Forelimb muscle (tissue), 1 donor: ENCODE measurements at places on chromosomes 16 and 17.

GRCh38 chr17:64063766-64064224 is 43.4 kb upstream of the ICAM2 start:
- no peak for DNase-seq

- DNase-seq = no peak
Measured at GRCh38 chr16:3596101-3596861, 15.1 kb downstream of the SLX4 start.

GRCh38 chr17:69876757-69877156 is 198.3 kb upstream of the KCNJ16 start:
- no peak for DNase-seq

DNA sequence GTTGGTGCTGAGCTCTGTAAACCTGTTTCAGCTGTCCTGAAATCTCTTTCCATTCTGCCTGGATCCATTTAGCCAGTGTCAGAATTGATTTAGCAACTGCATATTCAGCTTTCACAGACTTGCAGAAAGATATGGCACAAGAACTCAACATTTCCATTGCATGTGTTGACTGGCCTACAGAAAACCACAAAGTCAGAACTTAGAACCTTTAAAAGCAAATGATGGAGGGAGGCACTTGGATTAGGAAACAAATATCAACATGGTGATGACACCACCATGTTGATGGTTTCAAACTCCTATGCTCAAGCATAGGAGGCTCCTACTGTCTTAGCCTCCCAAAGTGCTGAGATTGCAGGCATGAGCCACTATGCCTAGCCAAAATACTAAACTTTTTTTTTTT is 52.3 kb upstream of the ARL6IP1 start:
- no peak for DNase-seq

- DNase-seq = no peak
Measured at GRCh38 chr16:66649636-66650205, 45.2 kb downstream of the CMTM3 start.

DNA sequence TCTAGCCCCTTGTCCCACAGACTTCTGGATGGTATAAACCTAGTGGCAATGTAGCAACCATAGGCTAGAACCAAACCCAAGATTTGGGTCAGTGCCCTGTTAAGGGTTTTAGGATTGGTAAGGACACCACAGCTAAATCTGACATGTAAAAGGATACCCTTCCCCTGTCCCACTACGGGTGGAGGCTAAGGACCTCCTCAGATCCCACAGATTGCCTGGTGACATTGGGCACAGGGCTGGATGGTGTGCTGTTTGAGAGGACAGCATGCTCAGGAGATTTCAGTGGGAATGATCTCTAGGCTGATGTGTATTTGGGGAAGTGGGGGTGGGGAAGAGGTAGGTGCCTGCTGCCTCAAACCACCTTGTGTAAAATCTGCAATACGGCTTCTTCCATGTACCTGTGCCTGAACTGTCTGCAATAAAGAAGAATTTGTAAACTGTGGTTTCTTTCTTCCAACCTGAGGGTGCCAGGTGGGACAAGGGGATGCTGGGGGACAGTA is 671 bp upstream of the EDC4 start:
- no peak for DNase-seq

DNA sequence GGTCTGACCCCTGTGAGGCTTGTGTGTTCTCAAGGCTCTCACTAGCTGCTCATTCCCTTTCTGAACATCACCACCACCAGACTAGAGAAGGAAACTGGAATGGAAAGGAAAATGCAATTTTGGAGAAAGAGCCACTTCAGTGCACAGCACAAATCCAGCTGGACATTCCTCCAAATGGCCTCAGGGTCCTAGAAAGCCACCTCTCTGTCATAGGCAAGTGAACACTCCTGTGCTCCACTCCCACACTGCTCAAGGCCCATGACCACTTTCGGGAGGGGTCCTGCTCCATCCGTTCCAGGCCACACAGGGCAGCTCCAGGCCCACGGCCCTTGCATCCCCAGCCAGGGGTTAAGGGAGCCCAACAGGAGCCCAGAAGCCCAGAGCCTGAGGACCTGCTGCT is 2.6 kb downstream of the LRRC75A start:
- no peak for DNase-seq

GRCh38 chr16:57300387-57301125 is 16.1 kb upstream of the PLLP start:
- DNase-seq = peak; percentile 98

DNA sequence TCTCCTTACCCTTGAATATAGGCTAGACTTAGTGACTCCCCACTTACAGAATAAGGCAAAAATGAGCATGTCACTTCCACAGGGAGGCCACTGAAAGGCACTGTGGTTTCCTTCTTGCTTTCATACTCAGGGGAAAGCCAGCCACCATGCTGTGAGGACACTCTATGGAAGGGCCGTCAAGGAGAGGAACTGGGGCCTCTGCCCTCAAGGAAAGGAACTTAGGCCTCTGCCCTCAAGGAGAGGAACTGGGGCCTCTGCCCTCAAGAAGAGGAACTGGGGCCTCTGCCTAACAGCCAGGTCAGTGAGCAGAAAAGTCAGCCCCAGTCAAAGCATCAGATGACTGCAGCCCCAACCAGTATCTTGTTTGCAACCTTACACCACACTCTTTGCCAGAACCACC is 30.1 kb downstream of the VPS35 start:
- DNase-seq = no peak

DNA sequence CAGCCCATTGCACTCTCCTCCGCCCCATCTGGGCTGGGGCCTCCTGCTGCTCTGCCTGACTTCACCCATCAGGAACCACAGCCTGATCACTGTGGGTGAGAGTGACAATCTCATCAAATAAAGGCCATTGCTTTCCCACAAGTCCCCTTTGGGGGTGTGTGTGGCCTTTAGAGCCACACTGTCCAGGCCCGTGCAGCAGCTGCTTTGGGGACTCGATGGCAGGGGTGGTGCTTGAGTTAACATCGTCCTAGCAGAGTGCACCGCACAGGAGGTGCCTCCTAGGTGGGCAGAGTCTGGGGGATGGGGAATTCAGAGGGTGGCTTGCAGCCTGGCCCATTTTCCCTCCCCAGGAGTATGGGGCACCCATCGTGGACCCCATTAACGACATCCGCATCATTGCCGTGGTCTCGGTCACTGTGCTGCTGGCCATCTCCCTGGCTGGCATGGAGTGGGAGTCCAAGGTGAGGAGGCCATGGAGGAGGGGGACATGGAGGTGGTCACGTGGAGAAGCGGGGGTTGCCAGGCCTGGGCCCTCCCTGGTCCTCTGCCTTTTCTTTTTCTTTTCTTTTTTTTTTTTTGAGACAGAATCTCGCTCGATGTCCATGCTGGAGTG is 5.4 kb downstream of the SLC12A3 start:
- no peak for DNase-seq

GRCh38 chr17:42249681-42250446 is 26.3 kb downstream of the STAT5B start:
- no peak for DNase-seq

- DNase-seq = no peak
Measured at GRCh38 chr17:19338031-19338990, 24.2 kb downstream of the B9D1 start.

DNA sequence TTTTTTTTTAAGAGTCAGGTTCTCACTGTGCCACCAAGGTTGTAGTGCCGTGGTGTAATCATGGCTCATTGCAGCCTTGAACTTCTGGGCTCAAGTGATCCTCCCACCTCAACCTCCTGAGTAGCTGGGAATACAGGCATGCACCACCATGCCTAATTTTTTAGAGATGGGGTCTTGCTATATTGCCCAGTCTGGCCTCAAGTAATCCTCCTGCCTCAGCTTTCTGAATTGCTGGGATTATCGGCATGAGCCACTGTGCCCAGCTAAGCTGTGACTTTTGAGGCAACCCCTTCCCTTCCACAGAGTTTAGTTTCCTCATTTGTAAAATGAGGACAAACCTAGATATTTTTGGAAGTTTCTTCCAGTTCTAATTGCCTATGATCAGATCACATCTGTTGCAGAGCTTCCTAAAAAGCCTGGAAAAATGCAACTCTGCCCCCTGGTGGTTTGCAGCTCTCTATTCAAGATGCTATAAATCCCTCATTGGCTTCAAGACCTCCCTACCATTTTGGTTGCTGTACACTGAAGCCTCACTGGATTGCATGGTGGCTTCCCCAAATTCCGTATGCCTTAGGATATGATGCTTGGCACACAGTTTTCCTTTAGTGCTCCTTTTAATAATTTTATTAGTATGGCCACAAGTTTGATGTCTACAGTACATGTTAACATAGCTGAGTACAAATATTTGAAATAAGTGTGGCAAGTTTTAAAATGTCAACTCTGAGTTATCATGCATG is 19.3 kb downstream of the GDE1 start:
- no peak for DNase-seq

DNA sequence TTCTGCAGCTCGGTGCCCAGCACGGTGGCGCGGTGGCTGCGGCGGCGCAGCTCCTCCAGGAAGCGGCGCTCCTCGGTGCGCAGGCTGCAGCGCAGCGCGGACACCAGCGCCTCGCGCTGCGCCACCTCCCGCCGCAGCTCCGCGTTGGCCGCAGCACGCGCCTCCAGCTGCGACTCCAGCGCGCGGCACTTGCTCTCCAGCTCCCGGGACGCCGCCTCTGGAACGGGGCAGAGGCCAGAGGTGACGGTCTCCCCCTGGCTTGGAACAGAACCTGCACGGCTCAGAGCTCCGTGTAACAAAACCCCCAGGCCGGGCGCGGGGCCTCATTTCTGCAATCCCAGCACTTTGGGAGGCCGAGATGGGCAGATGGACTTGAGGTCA is 13.2 kb upstream of the CLUH start:
- DNase-seq = peak; percentile 25

DNA sequence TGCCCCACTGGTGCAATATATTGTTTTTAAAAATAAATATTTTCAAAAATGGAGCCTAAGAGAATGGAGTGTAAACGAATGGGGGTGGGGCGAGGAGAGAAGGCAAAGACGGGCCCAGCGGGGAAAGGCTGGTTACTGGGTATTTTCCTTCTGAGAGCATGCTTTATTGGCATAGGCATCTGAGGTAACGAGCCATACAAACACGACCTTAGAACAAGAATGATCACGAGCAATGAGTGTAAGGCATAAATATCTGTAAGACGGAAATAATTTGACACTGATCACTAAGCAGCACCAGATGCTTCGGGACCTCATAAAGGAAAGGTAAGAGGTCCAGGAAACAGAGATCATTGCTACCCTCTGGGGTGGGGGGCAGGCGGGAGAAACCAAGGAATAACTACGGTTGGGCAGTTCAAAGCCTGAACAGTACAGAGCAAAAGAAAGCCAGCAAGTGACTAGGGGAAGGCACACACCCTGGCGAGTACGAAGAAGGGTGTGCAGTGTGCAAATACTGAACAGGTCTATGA is 959 bp downstream of the SSH2 start:
- DNase-seq = no peak

DNA sequence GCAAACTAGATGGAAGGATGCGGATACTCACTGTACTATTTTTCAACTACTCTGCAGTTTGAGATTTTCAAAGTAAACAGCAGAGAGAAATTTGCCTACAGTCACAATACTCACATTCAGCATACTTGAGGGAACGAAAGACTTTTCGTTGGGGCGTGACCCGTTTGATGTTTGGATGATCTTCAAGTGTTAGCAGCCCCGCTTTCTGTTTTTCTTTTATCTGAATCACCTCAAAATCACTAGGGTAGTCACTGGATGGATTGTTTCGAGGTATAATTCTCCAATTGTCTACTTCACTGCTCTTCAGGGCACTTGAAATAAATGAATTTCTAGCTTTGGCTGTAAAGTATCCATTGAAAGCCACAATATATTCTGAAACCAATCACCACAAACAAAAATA is 17.8 kb downstream of the MBTPS1 start:
- DNase-seq = no peak

GRCh38 chr16:22948603-22949368 is 134.8 kb downstream of the HS3ST2 start:
- DNase-seq = peak; percentile 14

GRCh38 chr17:65029605-65030336 is 26.8 kb downstream of the GNA13 start:
- DNase-seq = no peak

DNA sequence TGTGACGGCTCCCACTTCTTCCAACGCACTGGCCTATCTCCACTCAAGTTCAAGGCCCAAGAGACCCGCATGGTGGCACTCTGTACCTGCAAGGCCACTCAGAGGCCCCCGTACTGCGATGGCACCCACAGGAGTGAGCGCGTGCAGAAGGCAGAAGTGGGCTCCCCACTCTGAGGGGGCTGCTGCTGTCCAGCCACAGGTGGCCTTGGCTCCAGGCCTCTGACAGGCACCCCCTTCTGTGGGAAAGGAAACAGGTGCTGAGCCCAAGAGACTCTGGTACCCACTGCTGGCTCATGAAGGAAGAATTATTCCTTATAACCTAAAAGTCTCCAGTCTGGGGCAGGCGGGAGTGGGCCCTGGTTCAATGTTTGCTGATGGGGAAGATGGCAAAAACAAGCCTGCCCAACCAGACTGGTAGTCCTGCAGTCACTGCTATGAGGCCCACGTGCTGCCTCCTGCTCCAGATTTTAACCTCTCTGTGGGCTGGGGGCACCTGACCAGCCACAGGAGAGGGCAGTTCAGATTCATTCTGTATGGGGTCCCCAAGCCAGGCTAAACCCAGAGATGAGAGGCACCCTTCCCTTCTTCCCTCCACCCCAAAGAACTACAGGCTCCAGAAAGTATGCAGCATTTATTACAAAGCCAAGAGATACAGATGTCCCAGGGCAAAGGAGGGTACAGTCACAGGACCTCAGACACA is 3.3 kb downstream of the CISD3 start:
- no peak for DNase-seq

DNA sequence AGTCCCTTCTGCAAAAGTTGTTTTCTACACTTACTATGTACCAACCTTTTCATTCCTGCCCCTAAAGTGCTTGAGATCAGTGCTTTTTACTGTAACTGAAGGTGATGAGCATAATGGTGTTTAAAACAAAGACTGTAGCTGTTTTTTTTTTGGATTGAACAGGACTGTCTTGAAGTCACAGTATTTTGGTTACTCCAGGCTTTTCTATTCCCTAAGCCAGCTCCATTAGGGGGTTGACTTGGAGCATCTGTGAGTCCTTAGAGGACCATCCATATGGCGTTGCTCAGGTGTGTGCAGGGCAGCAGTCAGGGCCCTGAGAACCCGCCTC is 29.0 kb upstream of the LGALS9 start:
- no peak for DNase-seq

DNA sequence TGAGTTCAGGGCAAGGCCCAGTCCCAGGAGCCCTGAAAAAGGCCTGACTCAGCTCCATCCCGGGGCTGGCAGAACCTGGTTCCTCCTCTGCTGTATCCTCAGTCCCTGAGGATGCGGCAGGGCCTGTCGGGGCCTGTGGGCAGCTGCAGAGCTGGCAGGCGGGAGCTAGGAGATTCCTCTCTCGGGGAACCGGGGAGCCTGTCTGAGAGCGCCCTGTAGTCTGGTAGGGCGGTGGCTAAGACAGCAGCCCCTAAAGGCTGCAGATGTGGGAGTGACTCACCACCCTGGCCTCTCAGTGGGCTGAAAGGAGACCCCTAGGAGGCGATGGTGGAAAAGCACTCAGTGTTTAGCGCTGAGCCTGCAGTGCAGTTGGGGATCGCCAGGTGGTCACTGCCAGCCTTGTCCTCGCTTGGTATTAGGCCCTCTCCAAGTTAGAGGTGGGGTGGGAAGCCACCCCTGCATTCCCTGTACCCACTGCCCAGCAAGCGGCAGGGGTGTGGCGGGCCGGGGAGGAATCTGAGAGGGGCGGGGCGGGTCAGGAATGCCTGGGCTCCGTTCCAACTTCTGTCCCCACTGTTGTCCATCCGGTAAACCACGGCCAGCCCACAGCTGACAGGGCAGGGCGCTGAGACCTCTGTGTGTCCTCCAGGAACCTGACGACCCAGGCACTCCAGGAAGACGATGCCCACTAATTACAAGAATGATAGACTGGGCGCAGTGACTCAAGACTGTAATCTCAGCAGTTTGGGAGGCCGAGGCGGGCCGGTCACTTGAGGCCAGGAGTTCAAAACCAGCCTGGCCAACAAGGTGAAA is 29.5 kb upstream of the CDH1 start:
- no peak for DNase-seq
